Eye (tissue), 1 donor: ENCODE measurements at places on chromosomes 4 and X.
A peak's percentile ranks its signal among the peaks of the same experiment; 100 is the strongest.

GRCh38 chr4:1609901-1610790 lies 74.0 kb downstream of the FAM53A start:
- no peak for DNase-seq

DNA sequence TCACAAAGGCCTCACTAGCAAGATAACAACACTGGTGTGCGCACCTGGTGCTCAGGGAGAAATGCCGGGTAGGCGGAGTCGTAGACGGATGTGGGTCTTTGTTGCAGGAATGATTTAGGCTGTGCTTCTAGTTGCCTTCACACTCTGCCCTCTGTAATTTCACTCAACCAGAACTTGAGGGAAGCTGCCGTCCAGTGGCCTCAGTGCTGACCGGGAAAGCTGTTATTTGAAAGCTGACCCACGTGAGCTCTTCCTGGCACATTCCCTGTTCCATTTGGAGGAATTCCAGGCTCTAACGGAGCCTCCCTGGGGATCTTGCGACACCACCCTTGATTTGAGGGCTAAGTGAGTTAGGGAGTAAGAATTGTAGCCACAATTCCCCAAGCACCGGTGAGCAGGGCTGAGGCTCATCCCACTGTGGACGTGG lies 15.9 kb downstream of the SH3TC1 start:
- no peak for DNase-seq

- DNase-seq = peak; percentile 91
Measured at GRCh38 chrX:102720237-102721168, at the start of gene GPRASP3. Gene GPRASP3 (plus strand): TSS chrX:102720743. CDS start chrX:102748996, 28,253 bp downstream.

- no peak for DNase-seq
Measured at GRCh38 chr4:113476800-113477199, 284.7 kb downstream of the CAMK2D start.

GRCh38 chrX:68443155-68443868 lies 10.0 kb upstream of the OPHN1 start:
- DNase-seq = no peak

DNA sequence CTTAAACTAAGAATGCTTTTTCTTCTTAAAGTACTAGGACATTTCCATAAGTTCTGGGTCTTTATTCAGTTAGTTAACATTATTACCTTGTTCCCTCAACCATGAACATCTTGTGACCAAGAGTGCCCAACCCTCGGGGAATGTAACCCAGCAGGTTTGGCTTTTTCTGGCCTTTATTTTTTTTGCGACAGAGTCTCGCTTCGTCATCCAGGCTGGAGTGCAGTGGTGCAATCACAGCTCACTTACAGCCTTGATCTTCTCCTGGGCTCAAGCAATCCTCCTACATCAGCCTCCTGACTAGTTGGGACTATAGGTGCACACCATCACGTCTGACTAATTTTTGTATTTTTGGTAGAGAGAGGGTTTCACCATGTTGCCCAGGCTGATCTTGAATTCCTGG lies 65.1 kb downstream of the USP11 start:
- no peak for DNase-seq

GRCh38 chr4:168744021-168744420 lies 247.2 kb downstream of the PALLD start:
- no peak for DNase-seq

DNA sequence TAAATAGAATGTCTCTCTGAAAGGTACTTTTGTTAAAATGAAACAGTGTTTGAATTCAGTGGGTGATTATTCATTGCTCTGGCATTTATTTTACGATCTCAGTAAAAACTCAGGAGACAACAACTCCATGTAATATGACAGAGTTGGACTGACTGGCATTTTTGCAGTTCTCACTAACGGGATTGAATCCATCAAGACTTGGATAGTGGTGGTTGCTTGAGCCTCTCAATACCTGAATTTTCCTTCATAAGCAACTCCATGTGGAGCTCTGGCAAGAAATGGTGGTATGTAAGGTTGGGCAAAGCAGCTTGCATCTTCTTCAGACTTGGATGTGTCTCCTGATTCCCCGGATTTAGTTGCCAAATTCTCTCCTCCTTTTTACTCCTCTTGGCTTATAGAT lies 72.7 kb downstream of the FRMPD4 start:
- DNase-seq = no peak

- no peak for DNase-seq
Measured at GRCh38 chr4:113524096-113524495, 237.4 kb downstream of the CAMK2D start.

DNA sequence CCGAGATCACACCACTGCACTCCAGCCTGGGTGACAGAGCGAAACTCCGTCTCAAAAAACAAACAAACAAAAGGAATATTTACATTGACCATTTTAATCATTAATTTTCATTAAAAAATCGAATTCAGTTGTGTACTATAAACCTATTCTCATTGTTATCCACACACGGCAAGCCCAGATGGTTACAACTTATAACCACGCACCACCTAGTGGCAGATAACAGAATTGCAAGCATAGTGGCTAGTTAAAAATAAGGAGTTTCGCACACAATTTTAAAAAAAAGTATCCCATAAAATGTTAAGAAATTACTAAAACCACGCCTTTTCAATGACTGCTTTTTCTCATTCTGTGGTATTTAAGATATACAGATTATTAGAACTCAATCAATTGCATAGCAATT lies 25.4 kb downstream of the MBNL3 start:
- no peak for DNase-seq

- DNase-seq = peak; percentile 60
Measured at GRCh38 chr4:40831146-40831907, 81.6 kb downstream of the NSUN7 start.

- DNase-seq = no peak
Measured at GRCh38 chr4:86416081-86416480, 56.2 kb upstream of the MAPK10 start.

DNA sequence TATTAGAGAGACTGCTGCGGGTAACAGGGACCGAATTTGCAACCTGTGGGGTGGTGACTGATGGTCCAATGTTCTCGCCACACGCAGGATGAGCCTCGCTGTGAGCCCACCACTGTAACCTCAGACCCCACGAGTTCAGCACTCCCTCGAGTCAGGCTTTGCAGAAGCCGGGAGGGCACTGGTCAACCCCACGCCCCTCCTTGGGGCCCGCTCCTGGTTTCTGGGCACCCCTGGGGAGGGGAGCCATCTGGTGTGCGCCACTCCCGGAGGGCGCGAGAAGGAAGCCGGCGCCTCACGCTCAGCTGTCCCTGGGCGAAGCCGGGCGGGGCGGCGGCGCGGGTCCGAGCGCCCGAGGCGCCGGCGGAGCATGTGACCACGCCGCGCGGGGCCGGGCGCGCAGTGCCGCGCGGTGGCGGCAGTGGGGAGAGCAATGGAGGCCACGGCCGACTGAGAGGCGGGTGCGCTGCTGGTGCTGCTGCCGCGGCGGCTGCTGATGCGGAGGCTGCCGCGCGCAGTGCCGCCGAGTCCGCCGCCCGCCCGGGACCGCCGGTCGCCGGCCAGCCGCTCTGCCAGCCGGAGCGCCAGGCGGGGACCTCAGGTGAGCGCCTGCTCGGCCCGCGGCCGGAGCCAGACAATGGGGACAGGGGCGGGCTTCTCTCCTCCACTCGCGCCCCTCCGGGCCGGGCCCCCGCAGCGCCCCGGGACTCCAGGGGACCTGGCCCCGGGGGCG lies 100.1 kb downstream of the CEP135 start:
- peak; percentile 91 for DNase-seq

DNA sequence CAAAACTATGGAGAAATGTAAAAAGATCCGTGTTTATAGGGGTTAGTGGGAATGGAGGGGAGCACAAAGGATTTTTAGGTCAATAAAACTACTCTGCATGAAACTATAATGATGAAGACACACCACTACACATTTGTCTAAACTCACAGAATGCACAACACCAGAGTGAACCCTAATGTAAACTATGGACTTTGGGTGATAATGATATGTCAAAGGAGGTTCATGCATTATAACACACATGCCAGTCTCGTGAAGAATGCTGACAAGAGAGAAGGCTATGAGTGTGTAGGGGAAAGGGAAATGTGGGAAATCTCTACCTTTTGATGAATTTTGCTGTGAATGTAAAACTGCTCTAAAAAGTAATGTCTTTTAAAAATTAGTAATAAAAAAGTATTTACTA lies 183.3 kb downstream of the MAB21L2 start:
- no peak for DNase-seq

GRCh38 chrX:129108936-129109335 lies 414.4 kb downstream of the SMARCA1 start:
- peak; percentile 31 for DNase-seq

DNA sequence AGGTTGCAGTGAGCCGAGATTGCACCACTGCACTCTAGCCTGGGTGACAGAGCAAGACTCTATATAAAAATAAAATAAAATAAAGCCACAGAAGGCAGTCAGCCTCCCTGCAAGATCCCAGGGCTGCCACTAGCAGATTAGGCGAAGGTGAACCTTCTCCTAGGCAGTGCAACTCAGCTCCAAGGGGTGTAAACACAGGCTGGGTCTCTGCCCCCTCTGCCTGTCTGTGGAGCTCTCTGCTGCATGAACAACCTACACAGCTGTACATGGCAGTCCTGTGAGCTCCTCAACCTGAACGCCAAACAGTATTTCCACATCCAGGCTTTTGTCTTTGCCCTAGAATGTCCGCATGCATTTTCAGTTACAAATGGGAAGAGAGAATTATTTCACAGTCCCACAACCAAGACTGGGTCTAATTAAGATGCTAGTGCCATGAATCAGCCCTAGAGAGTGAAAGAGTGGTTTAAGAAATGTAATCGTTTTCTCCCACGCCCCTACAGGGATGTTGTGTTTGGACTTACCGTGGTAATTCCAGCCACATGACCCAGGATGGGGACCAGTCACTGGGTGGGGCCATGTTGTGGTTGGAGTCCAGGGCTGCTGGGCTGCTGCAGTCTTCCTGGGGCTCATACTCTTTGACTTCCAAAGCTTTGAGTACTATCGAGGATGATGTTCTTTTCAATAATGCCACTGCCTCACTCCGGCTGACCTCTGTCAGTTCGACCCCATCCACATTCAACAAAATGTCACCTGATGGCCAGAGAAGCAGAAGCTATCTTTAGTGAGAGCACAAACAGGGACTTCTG lies 99.0 kb downstream of the FIP1L1 start:
- peak; percentile 22 for DNase-seq

- no peak for DNase-seq
Measured at GRCh38 chr4:39415678-39416283, 9.1 kb downstream of the KLB start.

- peak; percentile 56 for DNase-seq
Measured at GRCh38 chr4:107564326-107564725, 155.7 kb downstream of the PAPSS1 start.

DNA sequence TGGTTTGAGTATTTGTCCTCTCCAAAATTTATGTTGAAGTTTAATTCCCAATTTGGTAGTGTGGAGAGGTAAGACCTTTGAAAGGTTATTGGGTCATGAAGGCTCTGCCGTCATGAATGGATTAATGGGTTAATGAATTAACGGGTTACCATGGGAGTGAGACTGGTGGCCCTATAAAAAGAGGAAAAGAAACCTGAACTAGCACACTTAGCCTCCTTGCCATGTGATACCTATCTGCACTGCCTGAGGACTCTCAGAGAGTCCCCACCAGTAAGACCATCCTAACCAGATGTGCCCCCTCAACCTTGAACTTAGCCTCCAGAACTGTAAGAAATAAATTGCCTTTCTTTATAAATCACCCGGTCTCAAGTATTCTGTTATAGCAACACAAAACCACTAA lies 39.3 kb downstream of the PAGE1 start:
- no peak for DNase-seq

GRCh38 chr4:71497078-71497477 lies 158.3 kb downstream of the SLC4A4 start:
- no peak for DNase-seq

DNA sequence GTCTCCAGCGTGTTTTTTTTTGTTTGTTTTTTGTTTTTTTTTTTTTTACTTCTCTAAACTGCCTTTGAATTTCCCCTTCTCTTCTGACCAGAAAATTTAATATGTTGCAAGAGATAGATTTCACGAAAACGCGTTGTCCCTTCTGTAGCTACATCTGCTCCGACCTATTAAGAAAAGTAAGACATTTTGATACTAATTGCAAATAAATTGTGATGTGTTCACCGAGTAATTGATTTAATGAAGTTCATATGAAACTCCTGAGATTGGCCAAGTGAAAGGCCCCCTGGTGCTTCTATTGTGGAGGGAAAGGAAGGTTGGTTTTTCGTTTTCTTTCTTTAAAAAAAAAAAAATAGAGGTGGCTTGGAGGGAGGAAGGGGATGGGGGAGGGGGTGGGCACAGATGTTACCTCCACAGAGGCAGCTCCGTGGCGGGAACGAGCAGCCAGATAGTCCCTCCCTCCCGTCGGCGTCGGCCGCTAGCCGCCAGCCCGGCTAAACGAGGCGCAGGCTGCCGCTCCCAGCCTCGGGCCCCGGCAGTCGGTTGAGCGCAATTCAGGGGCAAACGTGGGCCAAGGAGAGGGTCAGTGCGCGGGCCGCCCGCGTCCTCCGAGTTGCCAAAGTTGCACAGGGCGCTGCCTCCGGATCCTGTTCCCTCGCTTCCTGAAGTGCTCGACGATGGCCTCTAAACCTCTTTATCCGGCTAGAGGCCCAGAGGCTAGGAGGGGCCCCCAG lies 139.1 kb upstream of the ZIC3 start:
- peak; percentile 89 for DNase-seq

GRCh38 chrX:56029188-56029587 lies 203.0 kb upstream of the KLF8 start:
- DNase-seq = no peak

DNA sequence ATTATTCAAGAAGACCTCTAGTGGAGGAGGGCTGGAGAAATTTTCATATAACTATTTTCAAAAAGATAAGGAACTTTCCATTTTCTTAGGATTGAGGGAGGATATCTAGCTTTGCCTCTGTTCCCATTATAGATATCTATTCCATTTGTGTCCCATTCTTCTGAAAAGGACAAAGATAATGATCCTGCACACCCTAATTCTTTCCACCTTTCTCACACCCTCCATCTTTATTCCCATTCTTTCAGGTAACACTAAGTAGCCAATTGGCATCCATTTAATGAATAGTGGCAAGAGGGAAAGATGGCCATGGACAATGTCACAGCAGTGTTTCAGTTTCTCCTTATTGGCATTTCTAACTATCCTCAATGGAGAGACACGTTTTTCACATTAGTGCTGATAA lies at the start of gene OR13H1:
Gene OR13H1 (plus strand): TSS at position 301 of the 400 bp plus-strand sequence. CDS start 0 bp downstream, at position 301.
- DNase-seq = no peak

GRCh38 chr4:175951794-175952193 lies 113.8 kb upstream of the WDR17 start:
- DNase-seq = no peak

DNA sequence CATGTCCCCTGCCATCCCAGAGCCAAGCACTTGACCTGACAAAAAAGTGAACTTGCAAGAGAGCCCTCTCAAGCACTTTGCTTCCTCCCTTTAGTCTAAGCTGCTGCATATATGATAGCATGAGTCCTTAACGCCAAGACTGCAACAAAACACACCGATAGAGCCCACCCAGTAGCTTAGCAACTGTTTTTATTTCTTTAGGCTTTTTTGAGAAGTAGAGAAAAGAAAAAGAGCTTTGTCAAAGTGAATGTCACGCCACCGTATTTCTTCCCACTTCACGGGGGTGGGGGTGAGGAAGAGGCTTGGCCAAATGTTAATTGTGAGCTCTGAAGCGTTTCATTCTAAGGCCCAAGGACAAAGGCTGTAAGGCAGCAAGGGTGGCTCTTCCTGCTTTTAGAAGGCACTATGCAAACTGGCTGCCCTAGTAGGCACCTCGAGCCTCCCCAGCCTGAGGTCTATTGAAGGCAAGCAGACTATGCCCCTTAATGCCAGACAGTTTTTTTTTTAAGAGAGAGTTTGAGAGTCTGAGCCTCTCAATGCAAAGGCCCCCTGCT lies 138.6 kb downstream of the HS6ST2 start:
- no peak for DNase-seq

- no peak for DNase-seq
Measured at GRCh38 chrX:54994668-54995351, 822 bp upstream of the PFKFB1 start.
